NCI-H187 (cell line): ENCODE measurements at places on chromosomes 7 and 10.

GRCh38 chr10:74529205-74529604, 297.2 kb upstream of the KAT6B start:
- no peak for DNase-seq

GRCh38 chr7:37408291-37409228, 40.1 kb downstream of the ELMO1 start:
- DNase-seq = no peak

- no peak for DNase-seq
Measured at GRCh38 chr10:78596556-78596955, 472.2 kb upstream of the ZMIZ1 start.

- no peak for DNase-seq
Measured at GRCh38 chr7:50725774-50726173, 56.9 kb downstream of the GRB10 start.

DNA sequence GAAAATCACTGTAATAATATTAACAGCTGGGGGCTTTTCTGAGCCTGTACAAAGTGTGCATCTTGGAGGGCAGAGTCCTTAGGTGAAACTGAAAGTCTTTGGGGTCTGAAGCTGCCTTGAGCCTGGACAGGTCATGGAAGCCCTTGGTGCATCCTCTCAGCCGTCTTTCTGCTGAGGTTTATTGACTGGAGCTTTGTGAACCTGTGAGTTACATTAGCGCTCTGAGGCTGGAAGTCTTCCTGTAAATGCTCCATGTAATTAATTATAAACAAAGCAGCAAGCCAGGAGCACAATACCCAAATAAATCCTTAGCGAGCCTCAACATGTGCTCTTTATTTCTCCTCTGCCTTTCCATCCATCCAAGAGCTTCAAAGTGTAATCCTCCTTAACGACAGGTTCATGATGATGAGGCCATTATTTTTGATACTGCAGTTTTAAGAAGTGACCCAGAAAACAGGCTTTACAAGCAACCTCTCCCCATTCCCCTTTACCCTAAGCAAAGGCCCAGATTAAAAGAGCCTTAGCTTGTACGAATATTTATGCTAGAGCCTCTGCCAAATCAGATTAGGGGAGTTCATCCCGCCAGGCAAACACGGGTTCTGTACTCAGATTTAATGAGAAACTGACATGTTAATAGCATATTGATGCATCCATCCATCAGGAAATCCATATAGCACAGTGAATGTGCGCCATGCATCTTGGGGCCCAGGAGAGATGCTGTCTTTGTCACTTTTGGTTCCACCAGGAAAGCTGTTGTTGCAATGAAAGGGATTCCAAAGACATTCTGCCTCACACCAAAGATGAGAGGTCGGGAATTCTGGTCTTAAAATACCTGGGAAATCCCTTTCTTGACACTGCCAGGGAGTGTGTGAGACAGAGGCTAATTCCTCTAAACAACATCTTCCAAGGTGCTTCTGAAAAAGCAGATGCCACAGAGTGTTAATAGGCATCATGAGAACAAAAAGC, 118.1 kb downstream of the ANLN start:
- DNase-seq = no peak

DNA sequence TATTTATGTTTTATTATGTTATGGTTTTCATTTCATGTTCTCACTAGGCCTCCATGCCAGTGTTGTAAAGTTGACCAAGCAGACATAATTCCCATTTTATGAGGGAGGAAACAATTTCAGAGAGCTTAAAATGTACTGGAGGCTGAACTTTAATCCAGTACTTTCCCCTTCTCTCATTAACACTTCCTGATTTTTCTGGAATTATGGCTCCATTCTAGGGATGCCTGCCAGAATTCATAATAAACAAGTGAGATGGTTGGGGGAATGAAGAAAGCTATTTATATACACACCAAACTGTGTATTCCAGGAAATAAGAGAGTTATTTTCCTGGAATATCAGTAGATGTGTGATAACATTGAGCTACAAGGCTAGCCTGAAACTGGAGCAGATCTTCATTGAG, 6.9 kb downstream of the TMEM236 start:
- DNase-seq = no peak

DNA sequence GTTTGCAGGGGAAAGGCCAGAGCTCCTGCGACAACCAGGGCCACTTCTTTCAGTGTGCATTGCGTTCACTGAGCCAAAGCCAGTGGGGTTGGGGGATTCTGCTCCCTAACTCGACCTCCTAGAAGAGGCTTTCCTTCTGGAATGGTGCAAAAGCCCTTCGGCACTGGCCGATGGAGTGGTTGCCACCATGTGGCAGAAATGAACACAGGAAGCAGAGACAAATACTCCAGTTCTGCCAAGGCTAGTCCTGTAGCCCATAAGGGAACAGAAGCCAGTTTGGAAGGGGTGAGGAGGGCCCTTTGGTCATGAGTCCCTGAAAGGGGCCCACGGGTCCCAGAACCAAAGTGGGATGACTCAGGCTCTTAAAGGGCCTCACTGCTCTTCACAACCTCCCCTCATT, 29.7 kb upstream of the ACSL5 start:
- no peak for DNase-seq

DNA sequence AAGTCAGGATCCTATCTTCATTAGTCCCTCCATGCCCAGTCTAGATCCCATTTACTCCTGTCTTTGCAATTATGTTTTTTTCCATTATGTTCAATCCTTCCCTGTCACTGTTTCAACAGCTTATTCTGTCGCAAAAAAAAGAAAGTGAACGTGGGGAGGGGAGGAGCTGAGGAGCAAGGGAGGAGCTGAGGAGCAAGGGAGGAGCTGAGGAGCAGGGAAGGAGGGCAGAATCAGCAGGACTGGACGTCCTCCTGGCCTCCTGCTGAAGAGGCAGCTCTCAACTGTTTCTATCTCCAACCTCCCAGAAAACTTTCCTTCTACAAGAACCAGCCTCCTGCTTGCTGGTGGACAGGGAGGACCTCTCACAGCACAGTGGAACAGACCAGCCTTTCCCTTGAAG, 26.0 kb downstream of the LARP4B start:
- no peak for DNase-seq

GRCh38 chr7:101725921-101726320, 91.5 kb upstream of the CUX1 start:
- DNase-seq = no peak

DNA sequence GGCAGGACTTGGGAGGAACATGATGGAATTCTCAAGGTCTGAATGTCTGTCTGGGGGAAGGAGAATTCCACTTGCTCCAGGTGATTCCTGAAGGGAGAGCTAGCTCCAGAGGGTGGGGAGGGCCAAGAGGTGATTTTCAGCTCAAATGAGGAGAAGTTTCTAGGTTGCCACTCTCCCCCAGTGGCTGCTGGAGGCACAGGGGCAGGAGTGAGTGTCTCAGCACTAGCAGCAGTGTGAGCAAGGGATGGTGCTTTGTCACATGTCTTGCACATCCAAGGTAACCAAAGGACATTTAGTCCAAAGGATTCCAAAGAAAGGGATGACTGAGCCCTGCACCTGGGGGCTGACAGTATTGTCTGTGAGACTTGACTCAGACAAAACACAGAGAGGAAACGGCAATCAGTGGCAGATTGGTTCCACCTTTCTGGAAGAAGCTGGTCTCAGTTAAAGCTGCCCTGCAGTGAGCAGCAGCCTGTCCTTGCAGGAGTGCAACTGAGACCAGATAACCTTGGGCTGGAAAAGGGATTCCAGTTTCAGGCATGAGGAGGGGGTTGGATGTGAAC, 51.2 kb upstream of the PCBD1 start:
- DNase-seq = no peak

DNA sequence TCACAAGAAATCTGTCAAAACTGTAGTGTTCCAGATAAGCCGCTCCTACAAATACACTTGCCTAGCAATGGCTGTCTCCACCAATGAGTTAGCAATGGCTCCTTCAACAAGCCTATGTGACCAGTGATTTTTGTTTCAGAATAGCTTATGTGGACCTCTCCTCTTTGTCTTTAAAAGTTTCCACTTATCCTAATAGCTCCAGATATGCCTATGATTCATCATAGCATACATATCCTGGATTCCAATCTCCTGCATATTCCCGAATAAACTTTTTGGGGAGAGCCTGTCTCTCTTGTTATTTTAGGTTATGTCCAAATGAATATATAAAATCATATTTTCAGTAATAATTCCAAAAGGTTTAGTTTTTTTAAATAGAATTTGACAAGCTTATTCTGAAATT, 510.6 kb downstream of the ARL4A start:
- DNase-seq = no peak

DNA sequence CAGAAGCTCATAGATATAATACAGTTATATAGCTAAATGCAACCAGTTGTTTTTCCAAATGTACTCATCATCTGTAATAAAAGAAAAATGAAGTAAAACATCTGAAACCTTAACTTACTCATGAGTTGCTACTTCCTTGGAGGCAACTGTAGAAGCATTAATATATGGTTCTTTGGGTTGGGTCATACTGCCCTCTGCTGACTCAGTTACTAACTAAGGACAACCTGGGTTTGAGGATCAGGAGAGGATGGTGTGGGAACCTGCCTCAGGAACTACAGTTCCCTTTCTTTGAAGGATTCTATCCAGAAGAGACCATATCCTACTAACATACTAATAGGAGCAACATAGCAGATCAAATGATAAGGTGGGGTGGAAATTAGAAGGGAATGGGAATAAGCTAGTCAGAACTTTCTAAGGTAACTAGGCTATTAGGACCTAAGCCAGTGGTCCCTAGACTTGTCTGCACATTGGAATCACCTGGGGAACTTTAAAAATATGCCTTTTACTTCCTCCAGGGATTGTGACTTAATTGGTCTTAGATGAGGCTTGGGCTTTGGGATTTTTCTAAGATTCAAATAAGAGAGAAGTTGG, 20.7 kb downstream of the COX15 start:
- DNase-seq = no peak

- no peak for DNase-seq
Measured at GRCh38 chr10:123942114-123942861, 50.7 kb upstream of the CPXM2 start.

DNA sequence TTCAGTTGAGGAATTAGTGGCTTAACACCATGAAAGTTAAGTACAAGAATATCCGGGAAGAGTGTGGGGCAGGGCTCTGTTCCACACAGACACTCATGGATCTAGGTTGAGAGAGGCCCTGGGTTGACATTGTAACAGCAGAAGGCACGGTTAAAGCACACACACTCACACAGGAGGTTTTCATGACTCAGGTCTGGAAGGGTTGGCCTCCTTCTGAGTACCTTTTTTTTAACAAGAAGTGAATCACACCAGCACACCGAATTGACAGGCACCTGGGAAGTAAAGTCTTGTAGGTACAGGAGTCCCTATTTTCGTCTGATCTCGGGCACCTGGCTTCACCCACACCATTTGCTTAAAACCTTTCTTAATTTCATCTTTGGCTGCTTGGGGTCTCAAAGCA, 509.4 kb upstream of the ADARB2 start:
- DNase-seq = no peak

DNA sequence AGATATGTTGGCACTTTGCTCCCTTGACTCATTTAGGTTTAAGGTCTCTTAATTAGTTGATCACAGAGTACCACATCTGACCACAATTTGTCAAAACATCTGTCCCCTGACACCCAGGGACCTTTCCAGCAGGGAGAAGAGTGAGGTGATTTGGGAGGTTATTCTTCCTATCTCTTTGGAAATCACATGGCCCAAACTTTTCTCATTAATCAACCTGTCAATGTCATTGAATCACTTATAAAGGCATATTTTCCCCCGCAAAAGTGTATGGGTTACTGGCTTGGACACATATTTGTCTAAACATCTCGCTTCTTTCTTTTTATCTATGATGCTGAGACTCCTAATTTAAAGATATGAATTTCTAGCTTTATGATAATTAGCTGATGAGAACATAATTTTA, 92.4 kb upstream of the RPA3 start:
- no peak for DNase-seq

DNA sequence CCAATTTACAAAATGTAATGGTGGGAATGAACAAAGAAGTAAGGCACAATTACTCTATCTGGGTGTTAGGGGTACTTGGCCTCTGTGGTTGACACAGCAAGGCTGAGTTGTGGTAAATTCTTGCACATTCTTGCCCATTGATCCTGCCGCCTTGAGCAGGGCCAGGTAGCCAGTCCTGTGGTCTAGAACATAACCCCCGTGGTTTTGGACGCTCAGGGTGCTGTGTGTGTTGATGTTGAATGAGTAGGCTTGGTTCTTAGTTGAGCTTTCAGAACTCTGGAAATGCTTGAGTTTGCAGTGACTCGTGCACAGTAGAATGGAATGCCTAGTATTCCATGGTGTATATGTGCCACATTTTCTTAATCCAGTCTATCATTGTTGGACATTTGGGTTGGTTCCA, 42.3 kb upstream of the CDHR3 start:
- DNase-seq = no peak
